ENCODE measurements at places on chromosomes 6 and 20.

GRCh38 chr6:155687645-155688044 is 232.0 kb upstream of the NOX3 start:
- no peak for DNase-seq

DNA sequence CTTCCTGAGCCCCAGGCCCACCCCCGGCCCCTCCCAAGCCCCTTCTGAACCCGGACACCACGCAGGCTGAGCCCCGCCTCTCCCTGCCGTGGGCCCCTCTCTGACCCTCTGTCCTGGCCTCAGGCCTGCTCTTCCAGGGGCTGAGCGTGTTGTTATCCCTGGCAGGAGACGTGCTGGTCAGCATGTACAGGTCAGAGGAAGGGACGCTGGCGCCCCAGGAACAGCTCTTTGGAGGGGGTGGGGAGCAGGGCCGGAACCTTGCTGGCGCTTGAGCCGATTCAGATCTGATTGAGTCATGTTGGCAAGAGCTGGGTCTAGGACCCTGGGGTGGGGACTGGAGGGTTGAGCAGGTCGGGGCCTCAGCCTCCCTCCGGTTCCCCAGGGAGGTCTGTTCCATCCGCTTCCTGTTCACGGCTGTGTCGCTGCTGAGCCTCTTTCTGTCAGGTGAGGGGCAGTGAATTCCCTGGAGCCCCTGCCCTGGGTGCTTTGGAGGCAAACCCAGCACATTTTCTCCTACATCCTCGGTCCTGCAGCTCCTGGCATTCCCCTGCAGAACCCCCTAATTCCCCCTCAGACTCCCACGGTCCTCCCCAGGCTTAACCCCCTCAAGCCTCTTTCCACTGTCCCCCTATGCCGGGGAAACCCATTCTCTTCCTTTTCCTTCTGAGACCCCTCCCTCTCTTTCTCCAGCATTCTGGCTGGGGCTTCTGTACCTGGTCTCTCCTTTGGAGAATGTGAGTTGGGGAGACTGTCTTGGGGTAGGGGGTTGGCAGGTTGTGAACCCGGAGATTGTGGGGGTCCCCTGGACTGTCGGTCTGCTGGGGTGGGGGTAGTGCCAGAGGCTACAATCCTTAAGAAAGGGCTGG is 2.0 kb downstream of the SPAG4 start:
- DNase-seq: no peak

DNA sequence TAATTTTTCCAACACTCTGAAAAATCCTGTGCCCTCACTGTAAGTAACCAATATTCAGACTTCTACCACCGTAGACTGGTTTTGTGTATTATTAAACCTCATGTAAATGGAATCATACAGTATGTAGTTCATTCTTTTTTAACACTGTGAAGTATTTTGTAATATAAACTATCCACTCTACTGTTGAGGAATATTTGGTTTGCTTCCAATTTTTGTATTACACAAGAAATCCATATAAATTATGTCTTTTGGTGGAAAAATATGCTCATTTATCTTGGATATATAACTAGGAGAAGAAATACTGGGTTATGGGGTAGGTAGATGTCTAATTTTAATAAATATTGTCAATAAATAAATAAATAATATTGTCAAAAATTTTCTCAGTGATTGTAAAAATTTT is 116.8 kb downstream of the CHD6 start:
- no peak for DNase-seq

GRCh38 chr6:91135406-91136103 is 548.7 kb upstream of the MAP3K7 start:
- no peak for DNase-seq

- DNase-seq: no peak
Measured at GRCh38 chr20:53088786-53089185, 116.6 kb downstream of the TSHZ2 start.

- DNase-seq: no peak
Measured at GRCh38 chr6:127026247-127026646, 92.2 kb upstream of the RSPO3 start.

DNA sequence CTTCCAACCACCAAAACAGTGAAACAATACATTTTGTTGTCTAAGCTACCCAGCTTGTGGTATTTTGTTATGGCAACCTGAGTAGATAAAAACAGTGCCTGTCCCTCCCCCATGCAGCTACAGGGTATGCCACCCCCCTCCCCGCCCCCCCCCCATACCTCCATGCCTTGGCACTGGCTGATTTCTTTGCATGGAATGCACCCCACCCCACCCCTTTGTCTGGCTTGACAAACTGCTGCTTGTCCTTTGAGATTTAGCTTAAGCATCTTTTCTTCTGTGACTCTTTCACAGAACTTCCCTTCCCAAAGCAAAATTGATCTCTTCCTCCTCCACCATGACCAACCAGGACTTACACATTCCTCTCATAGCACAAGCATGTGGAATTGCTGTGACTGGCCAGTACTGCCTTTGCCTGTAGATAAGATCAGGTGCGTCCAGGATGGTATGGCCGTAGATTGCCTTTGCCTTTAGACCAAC is 64.6 kb upstream of the ADGRF1 start:
- no peak for DNase-seq

All from SK-N-MC (cell line).